ENCODE measurements at places on chromosomes 2 and 18.

DNA sequence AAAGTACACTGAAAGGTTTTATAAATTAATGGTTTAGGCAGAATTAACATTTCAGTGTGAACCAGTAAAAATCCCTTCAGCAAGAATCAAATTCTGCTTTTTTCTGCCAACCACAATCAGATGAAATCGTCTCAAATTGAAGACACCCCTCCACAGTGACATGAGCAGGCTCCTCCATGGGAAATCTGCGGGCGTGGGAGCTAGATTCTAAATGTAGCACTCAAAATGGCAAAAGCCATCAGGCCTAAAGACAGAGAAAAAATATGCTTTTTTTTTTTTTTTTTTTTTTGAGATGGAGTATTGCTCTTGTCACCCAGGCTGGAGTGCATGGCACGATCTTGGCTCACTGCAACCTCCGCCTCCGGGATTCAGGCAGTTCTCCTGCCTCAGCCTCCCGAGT, 55.8 kb upstream of the MRPS9 start:
- no peak for DNase-seq

- DNase-seq: no peak
These were observed 12.7 kb downstream of the FBLN7 start for GRCh38 chr2:112150851-112151250.

- no peak for DNase-seq
These were observed 231.0 kb downstream of the METTL4 start for GRCh38 chr18:2340335-2340734.

DNA sequence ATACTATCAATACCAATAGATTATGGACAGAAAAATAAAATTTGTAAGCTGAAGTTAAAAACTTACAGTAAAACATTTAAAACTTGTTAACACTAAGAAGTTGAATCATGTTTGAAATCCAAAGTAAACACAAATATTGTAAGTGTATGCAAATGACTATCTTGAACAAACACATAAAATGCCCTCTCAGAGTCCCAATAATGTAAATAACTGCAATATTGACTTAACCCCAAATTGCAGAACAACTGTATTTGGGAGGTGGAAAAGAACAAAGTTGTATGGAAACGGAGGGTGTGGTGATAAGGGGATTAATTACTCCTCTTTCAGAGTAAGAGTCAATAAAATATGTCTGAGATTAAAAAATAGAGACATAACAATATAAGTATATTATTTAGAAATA, 140.0 kb upstream of the NOL4 start:
- DNase-seq: no peak

DNA sequence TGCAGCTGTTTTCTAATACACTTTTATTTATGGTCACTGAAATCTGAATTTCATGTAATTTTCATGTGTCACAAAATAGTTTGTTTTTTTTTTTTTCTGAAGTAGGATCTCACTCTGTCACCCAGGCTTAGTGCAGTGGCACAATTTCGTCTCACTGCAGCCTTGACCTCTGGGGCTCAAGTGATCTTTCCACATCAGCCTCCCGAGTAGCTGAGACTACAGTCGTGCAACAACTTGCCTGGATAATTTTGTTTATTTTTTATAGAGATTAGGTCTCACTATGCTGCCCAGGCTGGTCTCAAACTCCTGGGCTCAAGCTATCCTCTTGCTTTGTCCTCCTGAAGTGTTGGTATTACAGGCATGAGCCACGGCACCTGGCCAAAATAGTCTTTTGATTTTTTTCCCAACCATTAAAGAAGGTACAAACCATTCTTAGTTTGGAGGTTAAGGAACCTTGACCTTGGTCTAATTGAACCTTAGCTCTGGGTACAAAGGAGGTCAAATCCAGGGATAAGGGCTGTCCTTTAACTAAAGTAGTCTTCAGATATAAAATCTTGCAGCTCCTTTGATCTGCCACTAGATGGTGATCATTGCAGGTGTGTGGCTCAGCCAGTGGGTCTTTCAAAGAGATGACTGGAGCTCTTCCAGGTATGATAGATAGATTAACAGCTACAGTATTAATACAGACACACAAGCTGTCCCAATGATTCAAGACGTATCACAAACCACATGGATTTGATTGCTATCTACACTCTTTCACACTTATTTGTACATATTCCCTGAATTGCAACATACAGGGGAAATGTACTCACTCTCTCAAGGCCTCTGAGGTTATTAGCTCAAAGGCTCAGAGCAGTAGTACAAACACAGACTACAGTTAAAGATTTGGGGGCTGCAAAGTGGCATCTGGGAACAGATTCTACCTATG, 4.7 kb upstream of the KRCC1 start:
- DNase-seq: peak; percentile 37

Measured in activated CD8-positive, alpha-beta T cell treated with anti-CD3 and anti-CD28 coated beads for 36 hours (primary cell).